ENCODE measurements at places on chromosomes 13 and 19.
A peak's percentile ranks its signal among the peaks of the same experiment; 100 is the strongest.

- no peak for DNase-seq
Observed at GRCh38 chr13:79406597-79406908, 498 bp upstream of the RBM26 start.

DNA sequence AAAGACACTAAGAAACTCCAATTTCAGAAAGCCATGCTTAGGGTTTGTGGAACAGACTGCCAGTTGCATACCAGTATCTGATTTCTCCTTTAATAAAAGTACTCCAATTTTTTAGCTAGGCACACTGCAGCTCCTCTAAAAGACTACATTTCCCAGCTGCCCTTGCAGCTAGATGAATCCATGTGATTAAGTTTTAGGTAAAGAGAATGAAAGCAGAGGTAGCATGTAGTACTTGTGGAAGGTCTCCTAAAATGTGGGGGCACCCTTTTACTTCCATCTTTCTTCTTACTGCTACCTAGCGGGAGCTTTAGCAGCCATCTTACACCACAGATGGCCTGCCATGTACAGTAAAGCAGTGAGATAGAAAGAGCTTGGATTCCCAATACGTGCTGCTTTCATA is 33.0 kb upstream of the TSC22D1 start:
- no peak for DNase-seq

GRCh38 chr19:19485161-19485997 is 30.0 kb downstream of the TSSK6 start:
- DNase-seq = no peak

DNA sequence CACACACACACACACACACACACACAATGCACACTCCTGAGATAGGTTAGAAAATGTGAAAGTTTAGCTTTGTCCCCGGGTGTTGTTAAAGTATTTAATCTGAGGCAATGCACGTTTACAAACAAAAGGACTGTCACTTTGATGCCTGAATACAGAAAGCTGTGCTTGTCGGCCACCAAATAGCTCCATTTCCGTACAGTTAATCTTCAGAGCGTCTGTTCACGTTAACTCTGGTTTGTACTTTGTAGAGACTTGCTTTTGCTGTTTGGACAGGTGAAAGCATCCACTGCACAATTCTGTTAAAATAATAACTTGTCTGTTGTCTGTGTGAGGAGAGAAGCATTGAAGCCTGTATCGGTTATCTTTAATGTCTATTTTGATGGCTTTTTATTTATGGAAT is 267.8 kb downstream of the FGF9 start:
- DNase-seq = no peak

DNA sequence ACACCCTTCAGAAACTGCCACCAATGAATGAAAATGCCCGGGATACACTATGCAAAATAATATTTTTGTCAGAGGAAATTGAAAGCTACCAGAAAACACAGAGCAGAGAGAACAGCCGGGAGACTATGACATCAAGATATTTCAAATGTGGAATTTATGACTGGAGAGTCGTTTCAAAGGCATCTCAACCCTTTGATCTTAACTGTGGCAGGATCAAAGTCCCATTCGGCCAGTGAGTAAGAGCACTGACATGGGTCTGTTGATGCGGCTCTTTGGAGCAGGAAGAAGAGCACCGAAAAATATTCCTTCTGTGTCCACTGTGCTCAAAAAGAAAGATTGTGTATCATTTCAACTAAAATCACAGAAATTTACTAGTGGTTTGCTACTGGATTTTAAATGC is 201.9 kb downstream of the RFC3 start:
- DNase-seq = no peak

DNA sequence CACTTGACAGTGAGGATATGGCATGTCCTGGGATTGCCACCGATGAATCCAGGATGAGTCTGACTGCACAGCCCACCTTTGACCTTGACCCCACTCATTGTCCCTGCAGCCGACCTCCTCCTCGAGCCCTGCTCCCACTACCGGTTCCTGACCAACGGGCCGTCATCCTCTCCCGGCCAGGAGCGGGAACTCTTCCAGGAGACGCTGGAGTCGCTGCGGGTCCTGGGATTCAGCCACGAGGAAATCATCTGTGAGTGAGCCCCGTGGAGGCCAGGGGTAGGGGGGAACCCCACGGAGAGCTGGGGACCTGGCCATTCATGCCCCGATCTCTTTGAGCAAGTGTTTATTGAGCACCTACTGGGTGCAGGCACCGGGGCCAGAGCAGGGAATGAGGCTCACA is 28.4 kb downstream of the MYH14 start:
- DNase-seq = no peak

DNA sequence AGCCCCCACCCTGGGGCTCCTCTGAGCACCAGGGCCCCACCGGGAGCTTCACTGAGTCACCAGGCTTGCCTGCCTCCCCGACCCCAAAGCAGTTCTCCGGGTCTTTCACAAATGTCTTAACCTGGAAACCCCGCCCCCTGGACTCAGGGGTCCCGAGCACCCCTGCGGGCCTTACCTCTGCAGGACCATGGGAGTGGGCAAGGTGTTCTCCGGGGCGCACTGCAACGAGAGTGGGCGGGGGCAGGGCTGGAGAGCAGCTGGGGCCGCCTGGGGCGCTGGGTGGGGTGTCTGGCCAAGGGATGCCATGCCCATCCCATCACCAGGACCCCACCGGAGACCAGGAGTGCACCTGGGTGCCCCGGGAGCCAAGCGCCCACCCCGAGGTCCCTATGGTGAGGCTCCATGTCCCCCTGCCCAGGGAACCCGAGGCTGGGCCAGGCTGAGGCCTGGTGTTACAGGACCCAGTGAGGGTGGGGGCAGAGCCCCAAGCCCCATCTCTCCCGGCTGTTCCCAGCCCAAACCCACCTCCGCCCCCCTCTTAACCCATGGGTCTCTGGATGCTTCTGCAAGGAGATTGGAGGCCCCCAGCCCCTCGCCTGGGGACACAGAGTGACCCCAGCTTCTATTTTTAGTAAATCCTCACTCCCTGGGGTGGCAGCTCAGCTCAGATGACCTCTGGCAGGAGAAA is 10.9 kb downstream of the MKNK2 start:
- DNase-seq = no peak

GRCh38 chr13:49694446-49694845 is 3.2 kb upstream of the EBPL start:
- no peak for DNase-seq

DNA sequence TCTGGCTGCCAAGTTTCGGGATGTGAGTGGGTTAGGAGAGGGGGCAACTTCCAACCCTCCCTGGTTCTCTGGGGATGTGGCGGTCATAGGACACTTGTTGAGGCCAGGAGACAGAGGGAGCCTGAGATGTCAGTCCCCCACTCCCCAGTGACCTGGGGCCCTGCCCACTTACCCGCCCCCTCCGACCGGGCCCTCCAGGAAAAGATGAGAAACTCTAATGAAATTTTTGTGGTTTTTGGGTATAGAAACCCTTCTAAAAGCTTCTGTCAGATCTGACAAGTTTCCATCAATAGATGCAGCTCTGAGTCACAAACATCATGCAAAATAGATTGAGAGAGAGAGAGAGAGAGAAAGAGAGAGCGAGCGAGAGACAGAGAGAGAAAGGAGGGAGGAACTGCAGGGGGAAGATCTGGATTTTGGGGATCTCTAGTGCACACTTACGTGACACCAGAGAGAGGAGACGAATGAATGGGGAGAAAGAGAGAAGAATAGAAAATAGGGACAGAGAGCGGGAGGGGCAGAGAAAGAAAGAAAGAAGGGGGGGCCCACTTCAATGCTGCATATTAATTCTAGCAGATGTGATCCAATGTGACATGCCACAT is 94.0 kb downstream of the PTPRS start:
- peak; percentile 26 for DNase-seq

DNA sequence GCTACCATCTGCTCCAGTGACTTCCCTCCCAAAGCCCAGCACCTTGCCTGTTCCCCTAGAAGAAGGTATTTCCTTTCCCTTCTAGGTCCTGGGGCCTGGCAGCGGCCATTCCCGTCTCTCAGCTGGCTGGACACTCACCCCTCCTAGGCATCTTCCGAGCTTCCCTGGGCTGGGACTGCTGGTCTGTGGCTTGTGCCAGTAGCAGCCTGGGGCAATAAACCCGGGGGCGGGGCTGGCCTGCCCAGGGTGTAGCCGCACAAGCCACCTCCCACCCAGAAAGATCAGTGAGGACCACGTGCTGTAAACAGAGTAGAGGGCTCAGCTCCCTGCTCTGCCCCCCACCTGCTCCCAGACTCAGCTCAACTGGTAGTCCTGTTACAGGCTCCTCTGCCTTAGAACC is 15.0 kb downstream of the LIPE start:
- DNase-seq = no peak

DNA sequence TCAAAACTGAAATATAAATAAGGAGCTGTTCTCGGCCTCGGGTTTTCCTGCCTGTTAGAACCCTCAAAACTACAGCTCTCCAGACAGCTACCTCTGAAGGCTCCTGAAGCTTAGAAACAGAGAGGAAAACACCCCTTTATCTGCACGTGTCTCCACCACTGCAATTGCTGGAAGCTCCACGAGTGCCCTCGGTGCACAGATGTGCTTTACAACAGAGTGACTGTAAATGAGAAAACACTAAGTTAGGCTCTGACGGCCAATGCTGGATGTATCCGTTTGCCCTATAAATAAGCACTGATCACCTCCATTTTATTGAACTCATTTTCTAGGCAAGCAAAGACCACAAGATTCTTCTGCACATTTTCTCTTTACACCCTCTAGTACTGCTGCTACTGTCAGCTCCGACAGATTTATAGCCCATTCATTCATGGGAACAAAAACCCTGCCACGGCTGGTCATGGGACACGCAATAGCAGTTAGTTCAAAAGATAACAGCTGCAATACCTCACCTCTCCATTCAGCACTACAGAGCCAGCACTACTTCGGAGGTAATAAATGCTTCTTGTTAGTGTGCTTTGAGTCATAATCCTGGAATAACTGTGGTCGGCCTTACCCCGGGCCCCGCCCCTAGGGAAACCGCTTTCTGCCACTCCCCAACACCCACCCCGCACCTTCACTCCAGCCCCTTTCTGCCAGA is 241.1 kb upstream of the ZNF507 start:
- DNase-seq = no peak

- peak; percentile 33 for DNase-seq
Observed at GRCh38 chr13:112893570-112894422, 75.2 kb upstream of the MCF2L start.

DNA sequence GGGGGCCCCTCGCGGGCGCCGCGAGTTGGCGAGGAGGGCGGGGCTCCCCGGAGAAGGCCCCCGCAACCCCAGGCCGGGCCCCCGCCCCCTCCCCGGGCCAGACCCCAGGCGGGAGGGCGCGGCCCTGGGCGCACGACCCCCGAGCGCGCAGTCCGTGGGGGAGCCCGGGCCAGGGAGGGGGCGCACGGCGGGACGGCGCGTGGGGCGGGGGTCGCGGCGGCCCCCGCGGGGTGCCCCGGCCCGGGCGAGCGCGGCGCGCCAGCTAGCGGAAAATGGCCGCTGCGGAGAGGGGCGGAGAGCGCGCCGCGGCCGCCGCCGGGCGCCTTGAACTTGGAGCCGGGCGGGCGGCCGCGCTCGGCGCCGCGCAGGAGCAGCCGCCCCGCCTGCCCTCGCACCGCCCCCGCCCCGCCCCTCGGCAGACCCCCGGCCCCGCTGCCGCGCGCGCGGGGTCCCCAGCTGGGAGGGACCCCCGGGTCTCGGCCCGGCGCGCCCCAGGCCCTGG is 6.4 kb upstream of the NFIC start:
- peak; percentile 55 for DNase-seq

DNA sequence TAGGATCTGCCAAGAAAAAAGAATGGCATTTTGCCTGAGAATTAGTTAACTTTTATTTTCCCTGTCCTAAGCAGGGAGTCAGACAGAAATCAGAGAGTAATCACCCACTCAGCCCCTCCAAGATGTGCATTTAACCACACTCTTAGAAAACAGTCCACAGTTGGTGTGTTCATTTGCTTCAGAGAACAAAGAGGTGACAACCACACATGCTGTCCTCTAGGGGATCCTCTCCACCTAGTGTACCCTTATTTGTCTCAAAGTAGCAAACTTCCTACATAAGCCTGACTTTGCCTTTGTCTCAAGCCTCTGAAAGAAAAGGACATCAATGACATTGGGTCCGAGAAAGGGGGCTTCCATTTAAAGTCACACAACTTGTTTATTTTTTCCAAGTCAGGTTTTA is 107.0 kb upstream of the RFC3 start:
- DNase-seq = no peak

- DNase-seq = no peak
Observed at GRCh38 chr13:106318941-106319411, 216.5 kb downstream of the EFNB2 start.

DNA sequence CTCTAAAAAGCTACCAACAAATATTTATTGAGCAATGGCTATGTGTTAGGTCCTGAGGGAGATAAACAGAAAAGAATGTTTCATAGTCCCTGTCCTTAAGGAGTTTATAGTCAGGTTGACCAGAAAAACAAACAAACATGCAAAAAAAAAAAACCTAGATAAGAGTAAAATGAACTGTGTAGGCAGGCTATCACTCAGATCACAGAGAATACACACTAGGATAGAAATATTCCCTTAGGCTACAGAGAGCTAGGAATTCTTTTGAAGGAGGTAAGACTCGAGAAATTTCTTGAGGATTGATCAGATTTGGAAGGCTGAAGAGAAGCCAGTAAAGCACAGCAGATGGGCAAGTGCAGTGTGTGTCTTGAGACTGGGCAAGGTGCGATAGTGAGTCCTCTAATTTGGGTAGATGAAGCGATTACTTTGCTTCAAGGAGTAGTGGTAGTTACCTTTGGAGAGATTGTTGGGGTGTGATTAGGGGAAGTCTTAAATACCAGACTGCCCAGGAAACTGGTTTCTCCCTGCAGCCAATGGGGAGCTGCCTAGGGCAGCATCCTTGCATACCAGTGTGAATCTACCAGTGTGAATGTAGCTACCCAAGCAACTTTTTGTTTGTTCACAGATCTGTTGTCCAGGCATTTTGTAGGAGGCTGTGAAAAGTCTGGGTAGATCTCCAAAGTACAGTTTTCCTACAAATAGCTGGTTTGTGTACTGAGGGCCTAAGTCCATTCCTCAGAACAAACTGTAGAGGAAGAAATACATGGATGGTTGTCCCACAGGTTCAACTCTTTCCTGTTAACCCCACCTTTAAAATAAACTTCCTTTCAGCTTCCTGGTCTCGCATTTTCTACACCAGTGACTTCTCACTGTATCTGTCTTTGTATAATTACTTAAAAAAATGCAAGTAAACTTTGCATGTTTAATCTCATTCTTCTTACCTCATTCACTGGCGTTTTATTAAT is 314.1 kb downstream of the KLF5 start:
- no peak for DNase-seq

DNA sequence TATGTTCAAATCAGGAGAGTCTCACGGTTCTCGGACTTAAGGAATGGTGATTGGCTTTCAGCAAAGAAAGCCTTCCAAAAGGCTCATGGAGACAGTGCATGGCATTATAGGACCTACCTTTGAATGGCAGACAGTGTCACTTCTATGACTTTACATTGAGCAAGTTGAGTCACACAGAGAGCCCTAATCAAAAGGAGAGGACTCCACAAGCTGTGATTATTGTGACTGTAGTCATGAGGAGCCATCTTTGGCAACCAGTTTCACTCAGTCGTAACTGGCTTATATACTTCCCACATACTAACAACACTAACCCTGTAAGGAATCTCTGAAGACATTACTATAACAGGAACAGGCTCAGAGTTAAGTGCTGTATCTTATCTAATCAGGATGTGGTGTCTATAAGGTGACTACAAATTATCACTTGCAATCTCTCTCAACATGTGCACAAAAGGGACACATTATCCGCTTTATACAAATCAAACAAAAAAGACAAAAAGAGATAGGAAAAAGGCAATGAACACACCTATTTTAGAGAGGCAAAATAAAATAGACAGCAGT is 6.1 kb downstream of the LGALS14 start:
- no peak for DNase-seq

- no peak for DNase-seq
Observed at GRCh38 chr13:51734786-51735185, 69.2 kb downstream of the DHRS12 start.

Data from activated naive CD4-positive, alpha-beta T cell treated with anti-CD3 and anti-CD28 coated beads, Interleukin-2, amount 50 U/mL, for 16 hours (primary cell).